Suprapubic skin (tissue), 4 donors: ENCODE measurements at places on chromosomes 12 and 14. TPM values are rescaled to one million over a fixed set of nuclear protein-coding genes. Genes with fewer than 3 reads are reported as not detected.

C12orf50 gene
- not detected for total RNA-seq

ANG gene
- 46.9 TPM for total RNA-seq

TSPAN19 gene
- not detected for total RNA-seq

CLEC4C gene
- total RNA-seq = not detected

GRCh38 chr14:104096318-104096717, 10.8 kb downstream of the ASPG start:
- peaks cover 37% of the 10 kb centered on the region for H3K4me1 ChIP-seq
- H3K27me3 ChIP-seq = peaks cover 27% of the 10 kb centered on the region
- no peak overlapping the region for H3K4me3 ChIP-seq
- H3K36me3 ChIP-seq = no peaks in the 10 kb centered on the region
- no peak for DNase-seq

GRCh38 chr14:58283730-58284129, 14.6 kb upstream of the ARID4A start:
- no peak overlapping the region for H3K27ac ChIP-seq
- peaks cover 55% of the 10 kb centered on the region for H3K36me3 ChIP-seq
- peaks cover 25% of the 10 kb centered on the region for H3K4me1 ChIP-seq
- DNase-seq = no peak

DNA sequence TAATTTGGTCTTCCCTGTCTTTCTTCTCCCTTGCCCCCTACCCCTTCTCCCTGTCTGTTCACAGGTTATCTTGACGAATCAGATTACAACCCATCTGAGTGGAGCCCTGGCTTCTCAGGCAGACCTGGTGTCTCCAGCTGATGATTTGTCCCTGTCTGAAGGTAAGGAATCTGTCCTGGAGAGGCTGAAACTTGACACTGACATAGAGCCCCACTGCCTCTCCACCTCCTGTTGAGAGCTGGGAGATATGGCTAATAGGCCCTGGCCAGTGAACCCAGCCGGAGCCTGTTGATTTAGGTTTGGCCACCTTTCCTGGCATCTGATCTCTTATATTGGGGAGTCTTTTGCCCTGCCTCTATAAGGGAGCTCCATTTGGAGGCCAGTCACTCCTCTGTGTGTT, 472.2 kb downstream of the RAD51B start:
- no peaks in the 10 kb centered on the region for H3K27me3 ChIP-seq
- H3K27ac ChIP-seq = no peak overlapping the region
- H3K4me3 ChIP-seq = no peak overlapping the region
- peaks cover 25% of the 10 kb centered on the region for H3K4me1 ChIP-seq
- DNase-seq = no peak

DNA sequence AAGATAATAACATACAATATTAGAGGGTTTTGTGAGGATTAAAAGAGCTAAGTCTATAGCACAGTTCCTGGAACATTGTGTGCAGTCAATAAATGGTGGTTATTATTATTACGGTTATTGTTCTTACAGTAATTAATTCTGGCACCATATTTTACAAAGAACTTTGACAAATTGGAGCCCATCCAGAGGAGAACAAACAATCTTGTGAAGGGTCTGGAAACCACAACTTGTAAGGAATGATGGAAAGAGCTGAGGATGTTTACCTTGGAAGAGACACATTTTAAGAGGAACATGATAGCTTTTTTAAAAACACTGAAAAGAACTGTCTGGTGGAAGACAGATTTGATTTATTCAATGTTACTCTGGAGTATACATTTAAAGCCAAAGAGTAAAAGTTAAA, 150.5 kb upstream of the KRR1 start:
- DNase-seq = no peak
- peaks cover 16% of the 10 kb centered on the region for H3K4me1 ChIP-seq
- no peak overlapping the region for H3K4me3 ChIP-seq
- no peaks in the 10 kb centered on the region for H3K36me3 ChIP-seq
